Muscle of leg (tissue), 16 donors: ENCODE measurements at places on chromosomes 12 and 14. TPM values are rescaled to one million over a fixed set of nuclear protein-coding genes. Genes with fewer than 3 reads are reported as not detected.

DNA sequence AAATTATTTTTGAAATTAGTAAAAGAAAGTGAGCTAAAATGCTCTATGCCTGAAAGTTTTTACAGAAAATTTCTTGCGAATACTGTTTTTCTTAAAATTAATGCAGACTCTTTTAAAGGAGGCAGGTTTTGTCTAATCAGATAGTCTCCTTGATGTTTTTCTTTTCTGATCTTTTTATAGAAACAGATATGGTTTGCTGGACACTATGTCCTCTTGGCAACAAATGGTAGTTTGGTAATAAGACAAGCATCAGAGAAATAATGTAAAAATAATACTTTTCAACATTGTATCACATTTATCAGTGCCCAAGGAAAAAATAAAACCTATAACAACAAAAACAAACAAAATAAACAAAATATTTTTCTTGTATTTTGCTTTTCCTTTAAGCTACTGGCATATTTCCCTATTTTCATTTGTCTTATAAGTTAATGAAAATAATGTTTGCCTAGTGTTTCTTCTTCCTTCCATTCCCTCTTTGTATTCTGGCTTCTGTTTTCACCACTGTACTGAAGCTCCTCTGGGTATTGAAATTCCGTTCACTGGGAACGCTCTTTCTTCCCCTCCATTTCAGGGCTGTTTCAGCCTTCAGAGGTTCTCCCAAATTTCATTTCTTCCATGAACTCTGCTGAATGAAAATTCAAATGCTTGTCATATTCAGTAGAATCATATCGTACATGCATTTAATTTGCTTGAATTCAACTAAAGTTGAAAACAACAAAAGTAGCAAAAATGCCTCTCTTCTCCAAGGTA is 115.3 kb downstream of the TRMT5 start:
- DNase-seq: peak; percentile 46

DNA sequence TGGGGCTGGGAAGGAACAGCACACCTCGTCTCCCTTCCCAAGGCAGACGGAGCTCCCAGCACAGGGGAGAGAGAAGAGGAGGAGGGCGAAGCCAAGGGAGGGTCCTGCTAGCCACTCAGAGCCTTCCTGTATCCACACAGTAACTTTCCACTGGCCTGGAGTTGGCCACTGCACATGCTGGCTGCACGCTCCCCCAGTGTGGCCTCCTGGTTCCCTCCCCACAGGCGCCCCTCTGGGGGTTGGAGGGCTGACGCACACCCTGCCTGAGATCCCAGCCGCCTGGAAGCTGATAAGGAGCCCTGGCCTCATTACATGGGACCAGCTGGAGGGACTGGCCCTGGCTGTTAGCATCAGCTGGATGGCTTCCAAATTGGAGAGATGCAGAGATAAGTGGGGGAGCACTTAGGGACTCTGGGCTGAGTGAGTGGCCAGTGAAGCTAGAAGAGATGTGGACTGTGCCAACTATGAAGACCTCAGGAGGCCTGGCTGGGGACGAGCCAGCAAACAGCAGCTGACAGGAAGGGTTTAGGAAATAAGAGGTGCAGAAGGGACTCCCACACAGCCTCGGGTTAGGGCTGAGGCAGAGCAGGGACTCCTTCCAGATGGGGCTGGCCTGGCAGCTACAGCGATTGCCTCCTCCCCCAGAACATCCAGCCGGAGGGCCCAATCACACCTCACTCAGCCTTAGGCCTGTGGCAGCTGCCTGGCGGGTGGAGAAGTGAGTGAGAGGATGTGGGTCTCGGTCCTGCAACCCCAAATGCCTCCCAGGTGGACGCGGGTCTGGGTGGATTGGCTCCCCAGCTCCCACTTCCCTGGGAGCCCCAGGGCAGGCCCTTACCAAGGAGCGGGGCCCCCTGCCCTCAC is 26.3 kb upstream of the BCDIN3D start:
- DNase-seq: peak; percentile 96

- no peak for DNase-seq
These were observed 5.3 kb downstream of the TMEM253 start for GRCh38 chr14:21106176-21106497.

CLEC4D gene
- not detected for total RNA-seq

DNA sequence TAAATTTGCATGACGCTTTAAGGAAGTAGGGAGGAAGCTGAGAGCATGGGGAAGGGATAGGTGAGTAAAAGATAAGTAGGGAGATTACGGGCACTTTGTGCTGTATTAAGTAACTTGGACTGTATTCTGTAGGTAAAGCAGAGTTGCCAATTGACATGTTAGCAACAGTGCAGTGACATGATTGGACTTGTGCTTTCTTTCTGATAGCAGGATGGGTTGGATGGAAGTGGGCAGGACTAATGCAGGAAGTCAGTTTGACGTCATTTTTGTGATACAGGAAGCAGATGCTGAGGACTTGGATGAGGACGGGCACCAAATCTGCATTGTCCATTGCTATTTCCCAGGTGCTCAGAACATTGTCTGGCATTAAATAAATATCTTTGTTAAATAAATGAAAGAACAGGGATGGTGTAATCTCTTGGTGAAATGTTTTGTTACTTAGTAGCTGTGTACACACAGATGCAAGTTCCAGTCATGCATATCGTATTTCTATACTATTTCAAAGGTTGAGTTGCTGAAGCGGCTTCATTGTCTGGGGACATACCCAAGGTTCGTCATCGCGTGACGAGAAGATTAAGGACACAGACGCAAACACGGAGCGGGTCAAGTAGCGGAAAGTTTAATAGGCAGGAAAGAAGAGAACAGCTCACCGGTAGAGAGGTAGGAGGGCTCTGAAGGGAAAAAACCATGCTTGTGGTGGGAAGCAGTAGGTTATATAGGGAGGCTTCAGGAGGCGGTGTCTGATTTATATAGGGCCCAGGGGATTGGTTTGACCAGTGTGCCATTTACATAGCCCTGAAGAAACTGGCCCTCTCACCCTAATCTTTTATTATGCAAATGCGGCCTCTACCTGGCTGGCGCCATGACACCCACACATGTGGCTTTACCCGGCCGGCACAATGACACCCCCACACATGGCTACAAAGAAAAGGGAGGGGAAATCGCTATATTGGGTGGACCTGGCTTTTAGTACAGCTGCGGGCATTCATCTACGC is 30.7 kb downstream of the GUCY2C start:
- no peak for DNase-seq

DNA sequence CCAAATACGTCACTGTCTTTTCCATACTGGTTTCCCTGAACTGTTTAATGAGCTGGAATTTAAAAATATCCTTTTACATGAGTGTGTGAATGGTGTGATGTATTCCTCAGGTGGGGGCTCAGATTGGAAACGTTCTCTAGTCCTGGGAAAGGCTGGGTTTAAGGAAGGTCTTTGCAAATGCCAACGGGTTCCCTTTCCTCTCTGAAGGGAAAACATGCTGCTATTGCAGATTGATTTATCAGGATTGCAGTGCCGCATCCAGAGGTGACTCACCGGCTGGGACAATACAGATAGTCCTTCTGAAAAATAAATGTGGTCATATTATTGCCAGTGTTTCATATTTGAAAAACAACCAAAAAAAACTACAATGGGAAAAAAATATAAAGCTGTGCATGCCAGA is 193.1 kb upstream of the FLRT2 start:
- peak; percentile 9 for DNase-seq

LPAR5 gene
- 0.58 TPM for total RNA-seq

FAM234B gene
- 5.1 TPM for total RNA-seq

ZNF891 gene
- 1.9 TPM for total RNA-seq

LRP1-AS gene
- total RNA-seq: 0.66 TPM

ATXN2 gene
- 32.3 TPM for total RNA-seq

GRCh38 chr14:63672417-63673180 is 30.9 kb upstream of the WDR89 start:
- DNase-seq: peak; percentile 3

- DNase-seq: peak; percentile 25
These were observed 651.1 kb upstream of the TBX3 start for GRCh38 chr12:115335048-115335447.

DNA sequence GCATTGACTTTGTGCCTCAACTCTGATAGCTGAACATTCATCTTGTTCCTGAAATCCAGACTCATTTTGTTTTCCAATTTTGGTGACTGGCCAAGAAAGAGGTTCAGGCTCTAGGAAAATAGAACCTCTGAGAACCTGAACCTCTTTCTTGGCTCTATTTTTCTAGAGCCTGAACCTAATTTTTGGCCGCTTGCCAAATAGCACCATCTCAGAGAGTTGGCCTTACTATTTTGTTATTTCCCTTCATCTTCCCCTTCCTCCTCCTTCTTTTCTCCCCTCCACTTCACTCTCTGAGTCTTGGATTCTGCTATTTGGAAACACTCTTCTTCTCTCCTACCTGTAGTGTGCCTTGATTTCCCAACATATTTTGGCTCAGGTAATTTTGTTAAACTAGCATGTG is 114.4 kb upstream of the CNTN1 start:
- DNase-seq: no peak

GRCh38 chr12:120514002-120514401 is 15.0 kb downstream of the COQ5 start:
- DNase-seq: no peak

GRCh38 chr12:100464529-100464928 is 9.1 kb upstream of the NR1H4 start:
- no peak for DNase-seq

- DNase-seq: peak; percentile 46
These were observed 301.6 kb downstream of the CACNA1C start for GRCh38 chr12:2354151-2354991.

IKZF4 gene
- total RNA-seq: 2.2 TPM

DNA sequence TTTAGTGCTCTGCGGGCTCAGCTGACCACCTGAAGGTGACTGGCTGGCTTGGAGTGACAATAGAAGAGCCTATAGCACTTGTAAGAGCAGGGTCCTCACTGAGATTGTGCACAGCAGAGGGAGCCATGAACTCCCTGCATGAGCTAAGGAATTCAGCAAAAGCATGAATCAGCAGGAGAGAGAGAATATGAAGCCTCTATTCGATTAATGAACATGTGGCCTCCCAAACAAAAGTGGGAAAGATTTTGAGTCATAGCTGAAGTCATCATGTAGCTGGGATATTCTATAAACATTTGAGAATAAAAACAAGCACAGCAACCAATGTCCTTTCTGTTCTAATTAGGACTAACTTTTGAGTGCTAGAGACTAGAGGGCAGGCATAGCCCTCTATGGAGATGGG is 626.6 kb downstream of the DIO2 start:
- DNase-seq: no peak

DNA sequence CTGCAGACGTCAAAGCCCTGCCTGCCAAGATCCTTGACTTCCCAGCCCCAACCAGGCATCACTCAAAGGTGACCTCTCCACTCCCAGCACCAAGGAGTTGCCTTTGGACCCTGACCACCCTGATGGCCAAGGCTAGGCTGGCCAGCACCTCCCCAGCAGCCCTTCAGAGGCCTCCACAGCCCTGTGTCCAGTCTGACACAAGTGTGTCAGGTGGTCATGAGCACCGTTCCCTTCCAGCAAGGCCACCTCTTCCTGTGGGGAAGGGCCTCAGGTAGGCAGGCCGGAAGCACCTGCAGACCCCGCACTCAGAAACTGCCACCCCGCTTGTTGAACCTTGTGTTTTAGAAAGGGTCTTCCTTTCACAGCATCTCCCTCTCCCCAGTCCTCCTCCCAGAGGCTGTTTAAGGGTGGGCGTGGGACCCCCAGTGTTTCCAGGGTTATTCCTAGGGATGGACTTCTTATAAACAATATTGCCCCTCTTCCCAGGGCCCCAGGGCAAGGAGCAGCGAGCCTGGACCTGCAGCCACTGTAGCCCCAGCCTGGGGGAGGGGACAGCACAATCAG is 13.2 kb upstream of the INF2 start:
- DNase-seq: no peak

DNA sequence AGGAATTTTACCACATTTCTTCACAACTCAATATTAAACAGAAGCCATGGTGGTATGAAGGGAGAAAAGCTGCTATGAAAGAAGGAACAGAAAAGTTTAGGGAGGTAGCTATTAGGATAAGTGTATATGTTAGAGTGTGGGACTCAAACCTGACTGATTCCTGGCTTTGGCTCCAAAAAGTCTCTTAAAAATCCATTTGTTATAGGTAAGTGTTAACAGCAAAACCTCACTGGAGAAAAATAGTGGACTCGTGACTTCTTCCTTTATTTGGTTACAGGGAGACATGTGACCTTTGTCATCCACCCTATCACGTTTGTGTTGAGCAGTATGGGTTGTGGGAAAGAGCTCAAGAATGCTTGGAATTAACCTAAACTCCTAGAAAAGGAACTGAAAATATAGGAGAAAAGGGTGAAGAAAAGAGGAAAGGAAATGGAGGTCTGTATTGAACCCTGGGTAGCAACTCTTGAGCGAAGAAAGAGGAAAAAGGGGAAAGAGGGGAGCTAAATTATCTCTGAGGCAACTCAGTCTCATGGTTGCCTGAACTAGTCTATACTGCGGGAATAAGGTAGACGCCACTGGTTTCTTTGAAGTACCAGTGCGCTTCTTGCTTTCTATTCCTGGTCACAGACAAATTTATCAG is 3.6 kb upstream of the EID3 start:
- DNase-seq: no peak

DNA sequence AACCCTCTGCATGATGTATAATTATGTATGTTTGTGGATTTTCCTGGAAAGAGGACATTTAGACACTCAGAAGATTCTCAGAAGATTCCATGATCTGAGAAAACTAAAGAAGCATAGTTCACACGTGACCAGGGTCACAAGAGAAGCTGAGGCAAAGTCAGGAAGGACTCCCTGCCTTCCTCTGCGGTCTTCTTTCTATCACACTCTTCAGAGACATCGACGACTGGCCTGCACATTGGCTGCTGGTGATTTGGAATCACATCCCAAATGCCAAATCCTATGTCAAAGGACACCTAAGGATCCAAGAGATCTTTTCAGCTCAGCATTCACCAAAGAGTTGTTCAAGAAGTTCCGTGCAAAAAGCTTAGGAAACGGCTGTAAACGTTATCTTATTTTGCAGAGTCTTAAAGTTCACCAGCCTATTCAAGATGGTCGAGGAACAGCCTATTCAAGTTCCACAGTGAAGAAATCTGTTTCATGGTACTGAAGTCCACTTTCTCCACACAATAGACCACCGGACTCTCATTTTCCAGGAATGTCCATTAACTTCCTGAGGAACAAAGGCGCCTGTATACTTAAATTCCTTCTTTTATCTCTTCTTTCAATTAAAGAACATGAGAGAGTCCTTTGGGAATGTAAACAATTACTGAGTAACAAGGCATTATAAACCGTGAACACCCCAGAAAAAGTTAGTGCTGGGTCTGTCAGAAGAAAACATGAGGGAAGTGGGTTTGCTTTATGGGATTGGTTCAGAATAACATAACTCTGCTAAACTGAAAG is 42.1 kb downstream of the IGF1 start:
- DNase-seq: no peak

- DNase-seq: no peak
These were observed 550.7 kb downstream of the SLC6A15 start for GRCh38 chr12:84361651-84362551.

SMCO2 gene
- total RNA-seq: not detected

- peak; percentile 97 for DNase-seq
These were observed 485.1 kb downstream of the ZFP36L1 start for GRCh38 chr14:68307790-68308168.

- no peak for DNase-seq
These were observed 27.8 kb downstream of the FBRSL1 start for GRCh38 chr12:132517740-132518100.

DNA sequence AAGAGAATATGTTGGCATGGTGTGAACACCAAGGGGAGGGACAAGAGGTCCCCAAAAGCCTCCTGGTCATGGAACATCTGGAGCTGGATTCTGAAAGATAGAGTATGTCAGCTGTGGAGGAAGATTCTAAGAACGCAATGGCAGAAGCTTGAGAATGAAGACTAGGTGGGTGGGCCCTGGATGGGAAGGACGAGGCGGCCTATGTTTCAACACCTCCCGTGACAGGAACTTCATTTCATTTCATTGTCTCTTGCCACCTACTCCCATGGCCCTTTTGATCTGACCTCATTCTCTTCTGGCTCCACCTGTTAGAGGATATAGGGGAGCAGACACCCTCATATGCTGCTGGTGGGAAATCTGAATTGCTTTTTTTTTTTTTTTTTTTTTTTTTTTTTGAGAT is 3.3 kb downstream of the UNG start:
- DNase-seq: no peak
